Fibroblast of skin of scalp (primary cell): ENCODE measurements at places on chromosomes 12 and 14.

- DNase-seq, result peak; percentile 92
Observed at GRCh38 chr12:122449317-122449716, 26.8 kb upstream of the CLIP1 start.

DNA sequence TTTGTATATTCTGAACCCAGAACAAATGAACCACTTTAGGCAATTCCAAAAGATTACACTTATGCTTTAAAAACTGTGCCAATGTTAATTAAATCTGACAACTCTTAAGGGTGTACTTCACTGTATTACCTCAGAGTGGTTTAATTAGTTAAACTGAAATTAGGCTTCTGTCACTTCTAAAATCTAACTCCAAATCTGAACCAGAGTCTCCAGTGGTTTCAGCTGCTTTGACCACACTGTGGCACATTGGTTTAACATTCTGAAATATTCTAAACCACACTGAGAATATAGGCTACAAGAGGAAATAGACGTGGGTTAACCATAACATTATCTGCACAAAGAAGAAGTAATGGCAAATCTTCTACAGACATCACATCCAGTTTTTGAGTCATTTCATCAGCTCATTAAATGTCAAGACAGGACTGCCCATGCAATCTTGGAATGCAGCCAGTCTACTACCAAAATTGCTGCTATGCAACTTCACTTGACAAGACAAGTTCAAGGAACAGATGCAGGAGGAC lies 94.8 kb downstream of the LRP6 start:
- DNase-seq, result peak; percentile 75

DNA sequence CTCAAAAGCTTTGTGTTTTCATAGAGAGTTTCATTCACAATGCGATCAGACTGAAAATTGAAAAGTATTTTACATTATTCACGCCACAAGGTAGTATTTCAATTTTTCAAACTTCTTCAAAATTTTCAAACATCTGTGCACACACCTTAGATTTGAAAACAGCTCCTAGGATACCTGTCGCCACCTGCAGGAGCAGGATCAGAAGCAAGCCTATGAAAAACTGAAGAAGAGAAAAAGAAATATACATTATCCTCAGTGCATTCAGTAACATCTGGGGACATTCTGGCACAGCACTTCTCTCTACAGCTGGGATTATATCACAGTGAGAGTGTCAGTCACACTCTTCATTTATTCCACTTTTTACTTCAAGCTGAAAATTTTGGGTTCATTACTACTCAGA lies 19.8 kb downstream of the TSPAN8 start:
- no peak for DNase-seq

DNA sequence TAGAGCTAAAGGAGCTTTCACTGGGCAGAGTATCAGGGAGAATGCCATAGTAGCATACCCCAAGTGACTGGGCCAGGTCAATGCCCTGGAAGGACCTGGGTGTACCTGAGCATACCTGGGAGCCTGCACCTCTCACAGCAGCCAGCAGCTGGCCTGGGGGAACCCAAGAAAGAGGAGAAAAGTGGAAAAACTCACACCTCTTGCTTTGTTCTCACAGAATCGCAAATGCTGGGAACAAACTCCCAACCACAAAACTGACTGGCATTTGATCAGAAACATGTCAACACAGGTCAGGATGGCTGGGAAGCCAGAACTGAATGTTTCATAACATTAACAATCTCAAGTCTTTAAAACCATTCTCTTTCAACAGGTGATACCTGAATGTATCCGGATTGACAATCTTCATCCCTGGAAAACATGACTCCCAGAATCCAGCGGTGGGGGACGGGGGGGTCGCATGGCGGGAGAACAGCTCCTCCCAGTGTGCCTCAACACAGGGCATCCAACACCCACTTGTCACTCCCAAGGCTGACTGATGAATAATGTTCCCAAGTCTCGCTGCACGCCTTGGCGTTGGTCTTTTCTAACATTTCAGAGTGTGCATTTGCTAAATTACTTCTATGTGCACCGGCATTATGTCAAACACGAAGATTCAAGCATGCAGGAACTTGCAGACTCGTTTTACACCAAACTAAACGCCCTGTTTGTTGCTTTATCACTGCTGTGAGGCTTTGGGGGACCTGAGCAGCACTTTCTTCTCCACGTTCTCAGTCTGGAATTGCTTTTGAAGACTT lies 7.9 kb downstream of the FOXN3 start:
- no peak for DNase-seq

DNA sequence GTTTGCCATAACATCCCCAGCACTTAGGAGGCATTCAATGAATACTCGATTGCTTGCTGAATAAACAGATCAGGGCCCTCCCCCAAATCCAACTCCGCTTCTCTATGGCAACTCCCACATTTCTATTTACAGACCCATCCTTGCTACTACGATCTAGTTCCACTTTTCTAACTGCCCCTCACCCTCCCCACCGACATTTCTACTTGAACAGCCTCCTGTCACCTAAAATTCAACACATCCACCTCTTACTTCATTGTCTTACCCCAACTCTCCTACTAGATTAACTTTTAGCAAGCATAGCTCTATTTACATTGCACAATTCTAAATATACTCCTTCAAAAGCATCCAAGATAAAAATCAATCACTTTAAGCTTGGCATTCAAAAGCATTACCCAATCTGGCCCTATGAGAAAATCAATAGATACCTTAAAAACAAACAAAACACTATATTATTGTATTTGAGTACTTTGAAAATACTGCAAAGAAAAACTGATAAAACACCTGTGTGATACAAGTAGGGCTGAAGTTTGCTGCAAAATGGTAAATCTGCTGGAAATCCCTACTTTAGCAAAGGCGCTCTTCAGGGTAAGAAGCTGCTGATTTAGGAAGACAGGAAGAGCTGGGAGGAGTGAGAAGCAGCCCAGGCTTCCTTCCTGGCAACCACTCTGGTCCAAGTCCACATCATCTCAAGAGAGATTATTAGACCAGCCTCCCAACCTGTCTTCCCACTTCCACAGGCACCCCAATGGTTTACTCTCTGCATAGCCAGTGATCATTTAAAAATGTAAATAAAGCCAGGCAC lies 96.4 kb downstream of the HECTD4 start:
- no peak for DNase-seq

- DNase-seq, result no peak
Observed at GRCh38 chr12:116959198-116959460, 48.4 kb downstream of the FBXW8 start.

GRCh38 chr12:69269736-69270135 lies 30.4 kb downstream of the CPSF6 start:
- no peak for DNase-seq

DNA sequence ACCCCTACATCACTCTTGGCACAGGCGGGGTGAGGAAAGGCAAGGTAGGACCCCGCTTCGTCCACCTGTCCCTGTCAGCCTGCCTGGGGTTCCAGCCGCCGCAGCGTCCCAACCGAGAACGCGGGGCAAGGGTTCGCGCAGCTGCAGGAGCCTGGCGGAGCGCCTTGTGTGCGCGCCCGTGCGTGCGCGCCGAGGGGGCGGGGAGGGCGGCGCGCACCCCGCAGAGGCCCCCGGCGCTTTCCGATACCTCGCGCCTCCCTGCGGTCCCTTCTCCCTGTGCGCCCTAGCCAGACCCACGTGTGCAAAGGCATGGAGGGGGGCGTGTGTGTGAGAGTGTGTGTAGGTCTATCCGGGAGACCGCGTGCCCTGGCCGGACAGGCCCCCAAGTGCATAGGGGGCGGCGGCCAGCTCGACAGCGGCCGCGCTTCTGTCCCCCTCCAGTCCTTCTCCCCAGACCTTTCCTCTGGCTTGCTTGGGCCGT lies 122.4 kb downstream of the TSPAN9 start:
- no peak for DNase-seq

- no peak for DNase-seq
Observed at GRCh38 chr12:52217223-52217622, 15.8 kb upstream of the KRT7 start.

DNA sequence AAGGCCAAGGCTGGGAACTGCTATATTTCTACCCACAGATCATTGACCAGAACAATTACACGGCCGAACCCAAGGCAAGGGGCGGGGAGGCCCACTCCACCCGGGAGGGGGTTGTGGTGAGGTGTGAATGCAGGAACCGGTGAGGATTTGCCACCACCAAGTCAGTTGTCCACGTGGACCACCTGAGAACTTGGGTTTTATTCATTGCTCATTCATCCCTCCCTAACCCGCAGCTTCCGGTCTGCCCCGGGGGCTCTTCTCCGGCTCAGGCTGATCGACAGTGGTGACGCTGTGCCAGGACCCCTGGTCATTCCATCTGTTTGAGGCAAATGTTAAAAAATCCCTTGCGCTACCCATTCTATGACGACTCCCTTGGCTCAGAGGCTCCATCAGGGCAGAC lies 127.7 kb upstream of the RTL1 start:
- DNase-seq, result no peak

DNA sequence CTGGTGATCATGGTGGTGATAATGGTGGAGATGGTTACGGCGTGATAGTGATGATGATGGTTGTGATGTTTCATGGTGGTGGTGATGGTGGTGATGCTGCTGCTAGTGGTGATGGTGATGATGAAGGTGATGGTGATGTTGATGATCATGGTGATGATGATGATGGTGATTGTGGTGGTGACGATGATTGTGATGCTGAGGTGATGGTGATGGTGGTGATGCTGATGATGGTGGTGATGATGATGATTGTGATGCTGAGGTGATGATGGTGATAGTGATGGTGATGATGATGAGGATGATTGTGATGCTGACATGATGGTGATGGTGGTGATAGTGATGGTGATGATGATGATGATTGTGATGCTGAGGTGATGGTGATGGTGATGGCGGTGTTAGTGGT lies 113.2 kb upstream of the EVL start:
- DNase-seq, result no peak

GRCh38 chr14:92121207-92121669 lies 268 bp downstream of the NDUFB1 start:
- peak; percentile 20 for DNase-seq

GRCh38 chr14:61663312-61663979 lies 31.9 kb upstream of the HIF1A start:
- DNase-seq, result no peak

DNA sequence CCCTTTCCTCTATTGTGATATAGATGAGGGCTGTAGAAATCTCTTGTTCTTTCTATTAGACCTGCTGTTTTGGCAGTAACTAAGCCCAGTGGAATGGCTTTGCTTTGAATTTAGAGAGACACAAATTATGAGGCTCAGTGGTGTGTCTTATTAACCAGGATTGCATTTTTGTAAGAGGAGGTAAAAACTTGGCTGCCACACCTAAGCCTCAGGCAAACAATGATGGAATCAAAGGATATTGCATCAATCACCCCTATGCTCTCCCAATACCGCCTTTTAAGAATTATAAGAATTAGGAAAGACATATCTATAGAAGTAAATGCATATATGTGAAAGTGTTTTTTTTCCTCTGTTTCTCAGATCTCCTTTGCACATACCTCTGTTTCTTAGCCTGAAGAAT lies 63.3 kb downstream of the ACSS3 start:
- no peak for DNase-seq

GRCh38 chr14:61603736-61604135 lies 91.6 kb upstream of the HIF1A start:
- peak; percentile 32 for DNase-seq

- DNase-seq, result no peak
Observed at GRCh38 chr14:27253966-27254365, 656.1 kb upstream of the NOVA1 start.

- no peak for DNase-seq
Observed at GRCh38 chr12:62808166-62808879, 126.6 kb downstream of the PPM1H start.

DNA sequence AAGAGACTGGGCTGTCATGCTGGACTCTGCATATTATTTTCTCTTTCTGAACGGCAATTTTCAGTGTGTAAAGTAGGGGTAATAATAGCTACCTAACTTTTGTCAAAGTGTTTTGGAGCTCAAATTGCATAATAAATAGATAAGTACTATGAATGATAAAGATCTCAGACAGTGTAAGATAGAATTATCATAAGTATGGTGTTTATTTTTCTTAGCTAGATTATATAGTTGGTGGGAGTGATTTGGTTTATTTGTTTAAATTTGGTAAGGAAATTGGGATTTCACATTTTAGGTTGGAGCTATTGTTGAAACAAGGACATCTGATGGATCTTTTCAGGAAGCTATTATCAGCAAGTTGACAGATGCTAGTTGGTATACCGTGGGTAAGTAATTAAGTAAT lies 7.4 kb downstream of the ARID4A start:
- DNase-seq, result no peak

DNA sequence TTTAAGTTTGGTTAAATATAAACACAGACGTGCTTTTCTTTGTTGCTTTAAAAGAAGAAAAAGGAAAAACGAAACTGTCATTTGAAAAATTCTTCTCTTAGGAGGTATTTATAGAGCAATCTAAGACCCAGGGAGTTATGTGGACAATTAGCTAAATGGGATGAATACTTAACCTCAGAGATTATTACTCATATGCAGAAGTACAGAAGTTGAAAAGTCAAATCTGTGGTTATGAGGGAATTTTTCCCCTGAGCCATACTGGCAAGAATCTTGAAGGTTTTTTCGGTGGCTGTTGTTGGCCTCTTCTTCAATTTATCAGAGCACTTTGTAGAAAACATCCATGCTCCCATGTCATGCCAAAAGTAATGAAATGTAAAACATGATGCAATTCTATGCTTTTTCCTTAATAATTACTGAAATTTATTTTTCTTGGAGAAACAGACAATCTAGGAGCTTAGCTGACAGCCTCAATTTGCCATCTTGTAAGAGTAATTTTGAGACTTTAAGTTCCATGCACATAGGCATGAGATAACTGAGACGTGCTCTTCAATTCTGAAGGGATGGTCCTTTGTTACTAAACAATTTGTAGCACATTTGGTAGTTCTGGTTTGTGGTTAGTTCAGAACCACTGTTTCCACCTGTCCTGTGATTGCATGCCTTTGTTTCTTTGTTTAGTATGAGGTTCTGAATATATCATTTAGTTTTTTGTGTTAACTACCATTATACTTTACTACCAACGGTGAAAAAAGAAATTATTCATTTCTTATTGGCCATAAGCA lies 126.6 kb downstream of the BCAT1 start:
- DNase-seq, result peak; percentile 62

DNA sequence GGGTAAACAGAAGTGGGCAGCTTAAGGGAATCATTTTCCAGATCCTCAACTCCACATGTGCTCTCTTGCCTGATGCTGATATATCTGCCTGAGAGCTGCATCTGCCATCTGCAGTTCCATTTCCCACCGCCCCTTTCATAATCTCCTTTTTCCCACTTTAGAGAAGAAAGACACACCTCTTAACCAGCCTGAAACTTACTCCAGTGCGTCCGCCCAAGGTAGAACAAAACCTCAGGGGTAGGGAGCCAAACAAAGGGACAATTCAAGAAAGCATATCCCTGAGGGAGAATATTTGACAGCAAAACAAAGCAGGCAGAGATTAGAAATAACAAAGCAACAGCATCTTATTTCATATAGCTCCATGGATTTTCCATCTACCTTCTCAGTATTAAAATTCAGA lies 4.3 kb downstream of the MDM1 start:
- DNase-seq, result no peak

DNA sequence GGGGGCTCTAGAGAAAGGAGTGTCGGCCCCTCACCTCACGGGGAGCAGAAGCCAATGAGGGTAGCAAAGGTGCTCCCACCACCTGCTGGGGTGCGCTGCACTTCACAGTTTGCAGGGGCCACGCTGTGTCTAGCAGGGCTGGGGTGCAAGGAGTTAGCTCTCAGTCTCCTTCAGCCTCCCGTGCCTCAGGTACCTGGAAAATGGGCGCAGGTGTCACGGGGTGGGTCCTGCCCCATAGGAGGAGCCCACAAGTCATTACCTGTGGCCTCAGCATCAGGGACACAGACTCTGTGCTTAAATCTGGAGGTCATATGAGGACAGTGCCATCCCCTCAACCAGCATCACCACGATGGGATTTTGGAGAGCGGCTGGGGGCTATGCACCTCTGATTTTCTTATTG lies 326.7 kb downstream of the ADGRD1 start:
- DNase-seq, result no peak

- no peak for DNase-seq
Observed at GRCh38 chr14:96400495-96400894, 8.6 kb downstream of the AK7 start.
